ENCODE measurements at places on chromosomes 2 and 18.

DNA sequence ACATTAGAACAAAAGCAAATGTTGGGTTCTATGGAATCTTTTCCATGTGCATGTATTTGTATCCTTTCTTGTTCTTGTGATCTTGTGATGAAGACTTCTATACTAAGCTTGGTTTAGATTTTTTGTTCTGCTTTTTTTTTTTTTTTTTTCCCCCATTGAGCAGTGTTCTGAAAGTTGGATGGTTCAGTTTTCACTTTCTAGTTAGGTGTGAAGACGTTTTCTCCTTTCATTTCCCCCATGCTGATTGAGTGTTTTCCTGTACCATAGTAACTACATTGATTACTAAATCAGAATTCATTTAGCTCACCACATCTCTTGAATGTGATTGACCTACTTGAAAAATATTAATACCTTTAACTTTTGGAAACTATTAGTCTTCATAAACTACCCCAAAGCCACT is 34.1 kb downstream of the NOP58 start:
- no peak for DNase-seq

DNA sequence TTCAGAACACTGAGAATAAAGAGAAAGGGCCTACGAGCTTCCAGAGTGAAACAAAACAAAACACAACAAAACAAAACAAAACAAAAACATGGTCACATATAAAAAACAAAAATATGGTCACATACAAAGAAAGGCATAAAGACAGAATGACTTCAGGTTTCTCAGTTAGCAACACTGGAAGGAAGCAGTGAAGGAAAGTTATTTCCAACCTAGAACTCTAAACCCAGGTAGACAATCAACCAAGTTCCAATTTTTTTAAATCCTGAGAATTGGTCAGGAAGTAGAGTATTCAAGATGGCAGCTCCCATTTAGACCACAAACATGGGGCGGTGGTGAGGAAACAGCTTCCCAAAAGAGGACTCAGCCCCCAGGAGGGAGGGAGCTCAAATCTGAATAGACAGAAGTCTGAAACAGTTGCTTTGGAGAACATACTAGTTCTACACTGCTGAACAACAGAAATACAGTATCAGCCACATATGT is 9.1 kb downstream of the DRC1 start:
- no peak for DNase-seq

DNA sequence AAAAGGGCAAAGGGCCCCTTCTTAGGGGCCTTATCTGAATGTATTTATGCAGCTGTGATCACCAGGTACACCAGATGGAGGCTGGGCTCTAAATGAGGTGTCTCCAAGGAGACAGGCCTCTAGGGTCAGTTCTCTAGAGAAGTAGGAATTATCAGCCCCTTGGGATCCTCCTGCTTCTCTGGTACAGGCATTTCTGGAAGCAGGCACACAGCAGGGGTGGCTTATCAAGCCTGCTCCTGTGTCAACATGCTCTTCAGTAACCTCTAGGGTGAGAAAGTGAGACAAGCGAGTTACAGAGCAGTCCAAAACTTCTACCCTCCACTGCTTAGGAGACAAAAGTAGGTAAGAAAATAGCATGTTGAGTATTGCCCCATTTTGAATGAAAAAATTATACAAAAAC is 13.8 kb downstream of the TPGS2 start:
- no peak for DNase-seq

- DNase-seq, result no peak
Measured at GRCh38 chr2:125324273-125324672, 1299.2 kb downstream of the CNTNAP5 start.

DNA sequence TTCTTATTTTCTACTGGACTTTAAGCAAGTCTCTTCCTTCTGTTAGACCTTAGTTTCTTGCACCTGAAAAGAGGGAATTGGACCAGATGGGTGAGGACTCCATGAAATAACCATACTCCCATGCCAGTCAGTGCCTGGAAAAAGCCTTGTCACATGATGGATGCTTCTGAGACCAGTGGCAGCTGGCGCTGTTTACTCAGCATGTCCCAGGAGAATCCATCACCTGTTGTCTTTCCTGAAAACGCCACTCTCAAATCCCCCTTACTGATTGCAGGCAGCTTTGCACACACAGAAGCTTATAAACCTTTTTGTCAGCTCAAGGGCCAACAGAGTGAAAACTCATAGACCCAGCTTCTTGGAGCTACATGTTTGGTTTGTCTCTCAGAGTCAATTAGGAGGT is 117.6 kb downstream of the POLE4 start:
- peak; percentile 55 for DNase-seq

DNA sequence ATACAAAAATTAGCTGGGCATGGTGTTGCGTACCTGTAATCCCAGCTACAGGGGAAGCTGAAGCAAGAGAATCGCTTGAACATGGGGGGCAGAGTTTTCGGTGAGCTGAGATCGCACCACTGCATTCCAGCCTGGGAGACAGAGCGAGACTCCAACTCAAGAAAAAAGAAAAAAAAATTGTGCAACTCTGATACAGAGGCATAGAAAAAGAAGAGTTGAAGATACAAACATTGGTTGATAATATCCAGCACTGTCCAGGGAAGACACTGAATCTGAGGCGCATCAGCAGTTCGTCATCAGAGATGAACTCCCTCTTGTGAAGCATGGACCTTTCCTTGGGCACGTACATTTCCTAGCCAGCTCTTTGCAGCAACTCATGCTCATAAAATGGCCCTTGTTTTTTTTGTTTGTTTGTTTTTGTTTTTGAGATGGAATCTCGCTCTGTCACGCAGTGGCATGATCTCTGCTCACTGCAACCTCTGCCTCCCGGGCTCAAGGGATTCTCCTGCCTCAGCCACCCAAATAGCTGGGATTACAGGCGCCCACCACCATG is 16.7 kb upstream of the GALM start:
- DNase-seq, result no peak

DNA sequence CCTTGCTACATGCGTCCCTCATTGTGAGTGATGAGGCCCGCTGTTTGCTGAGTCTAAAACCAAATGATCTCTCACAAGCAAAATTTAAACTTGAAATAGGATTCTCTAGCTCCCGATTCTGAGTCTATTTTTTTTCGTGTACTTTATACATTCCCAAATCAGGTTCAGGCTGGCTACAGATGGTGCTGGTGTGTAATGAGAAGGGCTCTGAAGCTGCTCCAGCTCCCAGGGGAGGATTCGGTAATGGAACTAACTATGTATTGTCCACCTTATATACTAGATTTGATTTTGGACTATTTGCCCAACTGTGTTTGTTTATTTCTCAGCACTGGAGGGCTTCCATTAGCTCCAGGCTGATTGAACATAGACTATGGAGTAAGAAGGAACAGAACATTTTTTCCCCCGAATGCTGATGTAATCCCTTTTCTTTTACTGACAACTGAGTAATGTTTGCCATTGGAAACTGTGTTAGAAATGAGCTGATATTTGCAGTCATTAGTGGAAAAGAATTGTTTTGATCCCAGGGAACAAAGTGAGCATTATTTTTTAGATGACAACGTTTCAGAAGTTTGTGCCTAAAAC is 274.0 kb upstream of the FIGN start:
- no peak for DNase-seq

GRCh38 chr18:75293591-75293990 is 83.0 kb downstream of the TSHZ1 start:
- DNase-seq, result no peak

DNA sequence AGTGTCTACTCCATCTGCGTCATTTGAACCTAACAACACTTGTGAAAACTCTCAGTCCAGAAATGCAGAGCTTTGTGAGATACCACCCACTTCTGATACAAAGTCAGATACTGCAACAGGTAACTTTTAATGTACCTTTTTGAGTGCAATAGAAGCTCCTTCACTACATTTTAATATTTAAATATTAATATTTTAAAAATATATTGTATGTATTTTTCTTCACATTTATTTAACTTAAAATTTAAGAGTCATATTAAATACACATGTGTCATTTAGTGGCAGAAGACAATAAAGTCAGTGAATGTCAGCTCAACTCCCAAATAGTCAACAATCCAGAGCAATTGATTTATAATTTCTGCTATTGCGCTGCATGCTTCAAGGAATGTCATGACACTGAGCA is 13.9 kb downstream of the UBXN4 start:
- no peak for DNase-seq

DNA sequence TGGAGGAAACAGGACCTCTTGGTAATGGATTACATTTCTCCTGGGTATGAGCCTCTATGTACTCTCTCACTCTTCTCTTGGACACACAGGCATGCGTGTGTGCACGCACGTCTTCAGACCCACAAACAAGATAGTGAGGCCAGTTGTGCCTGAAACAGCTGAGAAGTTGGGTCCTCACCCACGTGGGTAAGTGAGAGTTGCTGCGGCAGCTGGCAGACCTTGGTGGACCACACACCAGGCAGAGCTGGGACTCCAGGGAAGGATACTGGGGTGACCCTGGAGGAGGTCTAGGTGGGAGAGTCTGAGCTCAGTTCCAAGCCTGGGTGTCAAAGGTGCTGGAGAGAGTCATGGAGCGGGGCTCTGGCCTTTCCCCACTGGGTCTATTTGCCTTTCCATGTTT is 194.3 kb downstream of the HAUS1 start:
- peak; percentile 8 for DNase-seq

- DNase-seq, result peak; percentile 52
Measured at GRCh38 chr2:57842531-57842930, 204.1 kb upstream of the VRK2 start.

DNA sequence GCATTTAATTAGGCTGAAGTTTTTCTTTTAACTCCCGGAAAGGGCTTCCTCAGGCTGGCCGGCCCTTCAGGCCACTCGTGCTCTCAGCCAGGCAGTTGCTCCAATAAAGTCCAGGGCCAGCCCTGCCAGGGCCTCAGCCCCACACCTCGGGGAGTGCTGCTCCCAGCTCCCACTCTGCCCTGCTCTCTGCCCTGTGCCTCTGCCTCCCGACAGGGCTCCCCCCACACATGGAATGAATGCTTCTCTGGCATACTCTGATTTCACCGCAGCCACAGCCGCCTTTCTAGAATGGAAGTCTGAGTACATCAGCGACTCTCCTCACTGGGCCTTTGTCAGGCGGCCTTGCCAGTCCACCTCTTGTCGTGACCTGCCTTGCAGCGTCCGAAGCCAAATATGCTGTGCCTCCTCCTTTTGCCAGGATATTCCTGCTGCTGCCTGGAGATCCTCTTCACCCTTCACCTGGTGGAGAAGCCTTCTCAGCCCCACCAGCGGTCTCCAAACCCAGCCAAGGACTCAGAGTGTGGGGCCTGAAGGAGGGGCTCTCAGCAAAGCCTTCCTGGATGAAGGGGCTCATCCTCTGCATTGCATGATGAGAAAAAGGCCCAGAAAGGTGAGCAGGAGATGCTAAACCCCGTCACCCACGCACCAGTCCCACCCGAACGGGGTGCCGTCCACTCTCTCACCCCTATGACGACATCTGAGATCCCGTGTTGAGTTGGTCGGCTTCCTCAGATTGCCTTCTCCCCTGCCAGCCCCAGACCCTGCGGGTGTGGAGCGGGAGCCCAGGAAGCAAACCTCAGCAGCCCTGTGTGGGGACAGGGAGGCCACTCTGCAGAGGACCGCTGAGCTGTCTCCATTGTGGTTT is 472.7 kb upstream of the HS6ST1 start:
- peak; percentile 14 for DNase-seq

DNA sequence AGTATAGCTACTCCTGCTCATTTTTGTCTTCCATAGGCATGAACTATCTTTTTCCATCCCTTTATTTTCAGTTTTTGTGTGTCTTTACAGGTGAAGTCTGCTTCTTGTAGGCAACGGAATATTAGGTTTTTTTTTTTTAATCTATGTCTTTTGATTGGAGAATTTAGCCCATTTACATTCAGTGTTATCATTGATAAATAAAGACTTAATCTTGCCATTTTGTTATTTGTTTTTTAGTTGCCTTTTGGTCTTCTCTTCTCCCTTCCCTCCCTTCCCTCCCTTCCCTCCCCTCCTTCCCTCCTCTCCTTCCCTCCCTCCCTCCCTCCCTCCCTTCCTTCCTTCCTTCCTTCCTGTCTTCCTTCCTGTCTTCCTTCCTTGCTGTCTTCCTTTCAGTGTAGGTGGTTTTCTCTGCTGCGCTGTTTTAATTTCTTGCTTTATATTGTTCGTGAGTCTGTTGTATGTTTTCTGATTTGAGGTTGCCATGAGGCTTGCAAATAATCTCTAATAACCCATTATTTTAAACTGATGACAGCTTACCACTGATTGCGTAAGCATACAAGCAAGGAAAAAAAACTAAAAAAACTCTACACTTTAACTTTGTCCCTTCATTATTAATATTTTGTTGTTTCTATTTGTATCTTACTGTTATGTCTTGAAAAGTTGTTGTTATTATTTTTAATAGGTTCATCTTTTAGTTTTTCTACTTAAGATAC is 353.8 kb downstream of the PARD3B start:
- DNase-seq, result no peak

- DNase-seq, result peak; percentile 64
Measured at GRCh38 chr2:235666213-235666781, 172.5 kb downstream of the AGAP1 start.

DNA sequence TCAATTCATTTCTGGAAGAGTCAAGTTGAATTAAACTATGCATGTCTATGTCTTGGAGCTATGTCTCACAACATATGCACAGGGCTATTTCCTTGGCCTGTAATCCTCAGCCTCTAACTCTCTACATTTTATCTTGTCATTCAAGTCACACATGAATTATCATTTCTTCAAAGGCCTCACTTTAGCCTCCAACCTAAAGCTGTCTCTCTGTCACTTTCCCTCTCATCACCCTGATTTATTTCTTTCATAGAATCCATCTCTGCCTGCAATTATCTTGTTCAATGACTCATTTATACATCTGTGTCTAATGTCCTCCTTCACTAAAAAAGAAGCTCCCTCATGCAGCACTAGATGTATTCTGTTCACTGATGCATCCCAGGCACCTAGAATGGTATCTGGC is 614.2 kb upstream of the REG3G start:
- no peak for DNase-seq

- peak; percentile 87 for DNase-seq
Measured at GRCh38 chr2:218396688-218397462, 2.8 kb upstream of the CTDSP1 start.

DNA sequence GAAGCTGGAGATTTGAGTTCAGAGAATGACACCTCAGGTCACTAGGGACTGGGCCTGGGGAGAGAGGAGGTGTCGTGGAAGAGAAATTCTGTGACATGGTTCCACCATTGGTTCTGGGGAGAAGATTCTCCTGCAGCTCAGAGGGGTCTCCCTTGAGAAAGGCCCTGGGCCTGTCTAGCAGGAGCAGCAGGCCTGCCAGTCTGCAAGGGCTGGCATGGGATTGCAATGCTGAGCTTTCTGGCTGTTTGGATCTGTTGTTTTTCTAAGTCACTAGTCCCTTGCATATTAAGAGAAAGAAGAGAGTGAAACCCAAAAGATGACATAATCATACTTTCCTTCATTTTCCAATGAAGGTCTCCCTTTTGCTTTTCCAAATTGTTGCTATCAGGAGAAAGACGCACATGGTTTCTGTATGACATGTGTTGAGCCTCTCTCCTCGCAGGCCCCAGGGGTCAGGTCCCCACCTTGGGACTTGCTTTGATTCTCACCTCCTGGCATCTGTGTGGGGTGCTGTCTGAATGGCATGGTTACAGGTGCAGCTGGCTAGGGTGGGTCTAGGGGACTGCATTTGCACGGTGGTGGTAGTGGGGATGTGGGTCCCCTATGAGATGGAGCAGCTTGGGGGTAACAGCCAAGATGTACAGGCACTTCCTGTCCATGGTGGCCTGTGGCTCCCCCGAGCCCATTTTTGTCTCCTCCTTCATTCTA is 117.8 kb downstream of the GLI2 start:
- DNase-seq, result no peak

Data from femur (tissue), 1 donor.